Right atrium auricular region (tissue), 2 donors: ENCODE measurements at places on chromosomes 1 and 21. TPM values are rescaled to one million over a fixed set of nuclear protein-coding genes. Genes with fewer than 3 reads are reported as not detected.
A peak's percentile ranks its signal among the peaks of the same experiment; 100 is the strongest.

- no peaks in the 10 kb centered on the region for H3K27me3 ChIP-seq
- H3K4me1 ChIP-seq, result no peaks in the 10 kb centered on the region
- no peak overlapping the region for H3K4me3 ChIP-seq
- no peak for DNase-seq
Observed at GRCh38 chr1:161511018-161511755, 5.9 kb downstream of the FCGR2A start.

- no peak overlapping the region for H3K27ac ChIP-seq
- H3K4me3 ChIP-seq, result no peak overlapping the region
- H3K36me3 ChIP-seq, result no peaks in the 10 kb centered on the region
- DNase-seq, result no peak
- H3K4me1 ChIP-seq, result no peaks in the 10 kb centered on the region
Observed at GRCh38 chr1:245978915-245979314, 528.2 kb downstream of the SMYD3 start.

DNA sequence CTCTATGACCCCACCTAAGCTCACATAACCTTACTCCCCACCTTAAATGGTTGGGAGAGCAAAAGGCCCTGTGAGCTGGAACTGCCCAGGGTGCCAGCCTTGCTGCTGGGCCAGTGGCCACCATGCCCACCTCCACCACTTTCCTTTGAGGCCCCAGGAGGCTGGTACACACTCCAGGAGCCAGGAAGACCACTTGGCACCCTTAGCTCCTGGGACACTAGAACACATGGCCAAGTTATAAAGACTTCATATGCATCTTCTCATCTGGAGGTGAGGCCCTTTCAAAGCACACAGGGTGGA, 21.9 kb downstream of the CAPZB start:
- no peaks in the 10 kb centered on the region for H3K36me3 ChIP-seq
- no peak for DNase-seq
- peaks cover 79% of the 10 kb centered on the region for H3K4me1 ChIP-seq
- no peaks in the 10 kb centered on the region for H3K27me3 ChIP-seq
- H3K4me3 ChIP-seq, result no peak overlapping the region

GRCh38 chr21:17436626-17437111, 76.2 kb upstream of the CXADR start:
- H3K27me3 ChIP-seq, result no peaks in the 10 kb centered on the region
- DNase-seq, result no peak
- peak overlapping the region; percentile 8 for H3K27ac ChIP-seq

DNA sequence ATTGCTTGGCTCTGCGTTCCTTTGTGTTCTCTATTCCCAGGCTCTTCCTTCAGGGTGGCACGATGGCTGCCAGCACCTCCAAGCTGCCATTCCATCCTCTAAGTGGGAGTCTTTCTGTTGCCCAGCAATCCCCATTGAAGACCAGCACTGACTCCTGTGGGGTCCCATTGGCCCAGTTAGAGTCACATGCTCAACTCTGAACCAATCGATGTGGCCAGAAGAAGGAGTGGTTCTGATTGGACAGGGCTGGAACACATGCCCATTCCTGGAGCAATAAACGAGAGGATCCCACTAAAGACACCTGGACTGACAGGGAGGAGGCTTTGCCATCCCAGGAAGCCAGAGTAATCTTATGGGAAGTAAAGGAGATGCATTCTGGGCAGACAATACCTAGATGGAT, 97.2 kb upstream of the IGSF21 start:
- no peaks in the 10 kb centered on the region for H3K36me3 ChIP-seq
- DNase-seq, result no peak
- no peak overlapping the region for H3K27ac ChIP-seq
- no peaks in the 10 kb centered on the region for H3K4me1 ChIP-seq

DNA sequence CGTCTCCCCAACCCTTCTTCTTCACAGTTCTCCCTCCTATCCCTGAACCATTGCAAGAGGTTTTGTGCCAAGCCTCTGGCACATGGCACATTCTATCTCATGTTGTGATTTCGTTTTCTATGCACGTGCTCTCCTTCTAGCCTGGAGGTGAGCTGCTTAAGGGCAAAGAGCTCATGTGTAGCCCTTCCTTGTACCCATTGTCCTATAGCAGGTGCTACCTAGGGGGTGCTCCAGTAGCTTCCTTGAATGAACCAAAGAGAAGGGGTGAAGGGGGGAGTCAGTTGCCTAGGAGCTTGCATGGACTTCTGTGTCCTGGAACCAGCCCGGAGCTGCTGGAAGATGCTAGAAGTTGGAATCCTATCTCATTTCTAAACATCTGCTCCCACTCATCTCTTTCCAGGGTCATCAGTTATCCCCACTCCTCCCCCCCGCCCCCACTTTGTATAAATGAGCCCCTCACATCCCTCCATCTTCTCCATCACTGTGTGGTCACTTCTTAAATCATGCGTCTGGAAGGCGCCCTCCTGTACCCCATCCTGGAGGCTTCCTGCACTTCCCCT, 535 bp upstream of the DISC1 start:
- H3K4me1 ChIP-seq, result peaks cover 22% of the 10 kb centered on the region
- no peaks in the 10 kb centered on the region for H3K36me3 ChIP-seq
- peak overlapping the region; percentile 92 for H3K27ac ChIP-seq
- no peak for DNase-seq

RPE65 gene
- 0.15 TPM for total RNA-seq

- H3K4me3 ChIP-seq, result no peak overlapping the region
- H3K27me3 ChIP-seq, result no peaks in the 10 kb centered on the region
- H3K4me1 ChIP-seq, result no peaks in the 10 kb centered on the region
- H3K36me3 ChIP-seq, result peaks cover 18% of the 10 kb centered on the region
Observed at GRCh38 chr1:180863158-180863775, 49.4 kb upstream of the KIAA1614 start.

GRCh38 chr21:43188592-43189210, 19.9 kb downstream of the CRYAA start:
- no peaks in the 10 kb centered on the region for H3K27me3 ChIP-seq
- no peaks in the 10 kb centered on the region for H3K36me3 ChIP-seq
- H3K27ac ChIP-seq, result no peak overlapping the region
- DNase-seq, result no peak
- H3K4me3 ChIP-seq, result no peak overlapping the region

CD1B gene
- not detected for total RNA-seq

GRCh38 chr21:39022466-39022862, 160.8 kb downstream of the PSMG1 start:
- no peaks in the 10 kb centered on the region for H3K27me3 ChIP-seq
- H3K27ac ChIP-seq, result peak overlapping the region; percentile 72
- no peaks in the 10 kb centered on the region for H3K4me1 ChIP-seq
- DNase-seq, result no peak
- no peak overlapping the region for H3K4me3 ChIP-seq
- no peaks in the 10 kb centered on the region for H3K36me3 ChIP-seq

GRCh38 chr1:90795431-90795830, 78.3 kb upstream of the BARHL2 start:
- DNase-seq, result no peak
- no peaks in the 10 kb centered on the region for H3K36me3 ChIP-seq

DNA sequence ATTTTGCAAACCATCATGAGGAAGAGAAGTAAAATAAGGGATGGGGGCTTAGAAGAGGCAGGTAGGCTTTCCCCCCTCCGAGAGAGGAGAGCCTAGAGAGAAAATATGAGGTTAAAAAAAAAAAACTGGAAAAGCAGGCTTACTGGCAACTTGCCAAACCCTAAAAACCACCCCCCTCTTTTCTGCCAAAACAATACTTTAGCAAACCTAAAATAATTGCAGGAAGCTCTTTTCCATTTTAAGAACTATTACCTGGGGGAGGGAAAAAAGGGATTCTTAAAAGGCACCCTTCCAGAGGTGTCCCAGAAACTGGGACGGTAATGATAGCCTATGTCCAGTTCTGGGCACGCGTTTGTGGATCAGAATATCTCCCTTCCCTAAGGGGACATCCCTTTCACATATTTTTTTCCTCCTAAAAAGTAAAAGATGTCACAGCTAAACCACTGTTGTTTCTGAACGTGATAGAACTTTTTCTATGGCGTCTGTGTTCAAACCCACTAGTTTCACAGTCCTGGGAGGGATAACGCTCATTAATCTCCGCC, 1.1 kb upstream of the NFIA start:
- H3K36me3 ChIP-seq, result no peaks in the 10 kb centered on the region
- peak overlapping the region; percentile 98 for H3K27ac ChIP-seq
- no peak for DNase-seq
- H3K4me1 ChIP-seq, result peaks cover 49% of the 10 kb centered on the region
- H3K27me3 ChIP-seq, result no peaks in the 10 kb centered on the region

GRCh38 chr1:226185141-226186036, 1.2 kb downstream of the ACBD3 start:
- no peaks in the 10 kb centered on the region for H3K36me3 ChIP-seq
- no peaks in the 10 kb centered on the region for H3K27me3 ChIP-seq
- no peak for DNase-seq
- H3K4me3 ChIP-seq, result peak overlapping the region; percentile 94
- peak overlapping the region; percentile 90 for H3K27ac ChIP-seq
- H3K4me1 ChIP-seq, result peaks cover 42% of the 10 kb centered on the region

INAVA gene
- not detected for total RNA-seq

- no peak overlapping the region for H3K27ac ChIP-seq
- no peak overlapping the region for H3K4me3 ChIP-seq
- no peak for DNase-seq
- H3K36me3 ChIP-seq, result no peaks in the 10 kb centered on the region
Observed at GRCh38 chr1:84635429-84635828, 54.8 kb downstream of the SSX2IP start.
